ENCODE measurements at places on chromosomes 11 and 22.
A peak's percentile ranks its signal among the peaks of the same experiment; 100 is the strongest.

- no peak for DNase-seq
These were observed 58.1 kb downstream of the P4HA3 start for GRCh38 chr11:74253361-74253760.

DNA sequence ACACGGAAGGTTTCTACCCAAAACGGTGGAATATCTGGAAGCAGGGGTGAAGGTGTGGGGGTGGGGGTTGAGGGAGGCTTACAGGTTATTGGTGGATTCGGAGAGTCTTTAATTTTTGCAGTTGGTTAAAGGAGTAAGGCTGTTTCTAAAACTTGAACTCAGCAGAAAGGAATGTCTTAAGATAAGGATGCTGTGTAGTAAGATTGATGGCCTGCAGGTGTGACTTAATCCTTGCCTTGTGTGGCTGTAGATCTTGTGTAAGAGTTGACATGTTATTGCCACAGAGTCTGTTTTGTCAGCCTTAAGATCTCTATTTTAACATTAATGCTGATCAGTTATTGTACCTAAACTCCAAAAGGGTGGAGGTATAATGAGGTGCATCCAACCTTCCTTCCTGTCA lies 16.4 kb upstream of the OR6M1 start:
- DNase-seq: peak; percentile 23

- DNase-seq: peak; percentile 64
These were observed 10.4 kb downstream of the PDHX start for GRCh38 chr11:34926831-34927132.

DNA sequence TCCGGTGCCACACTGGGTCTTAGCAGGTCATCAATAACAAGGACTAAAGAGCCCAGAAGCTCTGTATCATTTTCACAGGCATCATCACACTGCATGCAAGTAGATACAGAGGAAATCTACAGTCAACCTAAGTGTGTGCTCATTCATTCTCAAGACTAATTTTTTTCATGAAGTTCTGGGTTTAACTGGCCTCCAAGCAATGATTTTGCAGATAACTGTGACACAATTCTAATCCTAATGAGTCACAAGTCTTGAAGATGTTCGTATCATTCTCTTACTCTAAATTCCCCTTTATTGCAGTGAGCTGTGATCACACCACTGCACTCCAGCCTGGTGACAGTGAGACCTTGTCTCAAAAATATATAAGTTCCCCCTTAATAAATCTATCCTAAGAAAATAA lies 2.5 kb downstream of the OR52W1 start:
- peak; percentile 2 for DNase-seq

DNA sequence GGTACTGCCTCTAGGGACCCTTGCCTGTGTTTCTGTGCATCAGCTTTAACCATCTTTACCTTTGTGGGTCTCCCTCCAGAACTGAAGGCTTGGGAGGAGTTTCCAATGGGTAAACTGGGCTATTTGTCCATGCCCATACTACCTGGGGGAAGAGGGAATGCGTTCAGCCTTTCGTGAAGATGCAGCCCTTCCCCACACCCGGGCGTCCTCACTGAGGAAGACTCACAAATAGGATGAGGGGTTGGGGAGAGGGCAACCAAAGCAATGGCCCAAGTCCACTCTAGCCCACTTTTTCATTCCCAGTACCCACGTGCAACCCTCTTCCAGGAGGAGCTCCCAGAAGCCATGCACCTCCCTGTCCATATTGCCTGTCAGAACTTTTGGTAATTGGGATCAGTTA lies 61.8 kb upstream of the ADA2 start:
- DNase-seq: no peak

DNA sequence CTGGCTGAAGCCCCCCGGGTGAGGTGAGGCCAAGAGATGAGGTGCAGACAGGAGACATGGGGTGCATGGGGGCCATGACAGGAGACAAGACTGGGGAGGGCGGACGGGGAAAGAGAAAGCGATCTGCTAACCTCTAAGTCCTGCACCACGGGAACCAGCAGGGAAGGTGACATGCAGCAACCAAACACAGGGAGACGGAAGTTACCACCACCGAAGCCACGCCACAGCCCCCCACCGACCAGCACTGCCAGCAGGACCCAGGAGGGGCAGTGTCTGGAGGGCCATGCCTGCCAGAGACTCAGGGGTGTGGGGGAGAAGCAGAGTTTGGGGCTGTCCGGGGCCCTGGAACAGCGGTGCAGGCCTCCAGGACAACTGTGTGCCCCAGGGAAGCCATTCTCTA lies 14.1 kb upstream of the RASL10A start:
- DNase-seq: no peak

DNA sequence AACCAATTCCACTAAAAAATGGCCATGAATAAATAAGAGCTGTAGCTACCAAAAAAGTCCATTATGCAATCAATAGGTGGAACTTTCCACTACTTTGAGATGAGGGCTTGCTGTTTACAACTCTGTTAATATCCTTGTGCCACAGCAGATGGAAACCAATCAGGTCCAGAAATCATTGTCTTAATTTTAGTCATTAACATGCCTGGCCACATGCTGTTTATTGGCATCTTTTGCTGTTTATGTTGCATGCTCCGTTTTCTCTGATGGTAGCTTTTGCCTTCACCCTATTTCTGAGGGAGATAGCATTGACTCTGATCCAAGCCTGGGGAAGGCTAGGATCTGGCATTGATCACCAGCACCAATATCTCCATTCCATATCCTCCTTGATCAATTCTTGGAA lies 192.9 kb upstream of the SEZ6L start:
- DNase-seq: no peak
